Stimulated activated CD4-positive, alpha-beta T cell treated with anti-CD3 and anti-CD28 coated beads, Interleukin-4, amount 100 ng/mL, for 1 hour (primary cell): ENCODE measurements at places on chromosomes 2 and 18.

- no peak for DNase-seq
Measured at GRCh38 chr2:126882181-126882580, 16.5 kb upstream of the TEX51 start.

DNA sequence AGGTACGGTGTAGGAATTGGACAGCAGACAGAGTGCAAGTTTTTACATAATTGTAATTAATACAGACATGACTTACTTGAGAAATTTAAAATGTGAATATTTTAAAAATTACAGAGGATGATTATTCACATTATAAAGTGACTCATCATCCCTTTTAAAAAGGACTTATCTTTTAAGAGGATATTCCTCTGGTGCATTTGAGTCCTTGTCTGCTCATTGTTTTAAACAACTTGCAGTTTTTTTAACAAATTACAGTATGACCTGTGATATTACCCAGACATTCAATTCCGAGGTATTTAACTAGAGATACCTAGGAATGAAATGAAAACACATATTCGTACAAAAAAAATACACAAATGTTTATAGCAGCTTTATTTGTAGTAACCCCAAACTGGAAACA lies 38.0 kb downstream of the SPTBN1 start:
- no peak for DNase-seq

DNA sequence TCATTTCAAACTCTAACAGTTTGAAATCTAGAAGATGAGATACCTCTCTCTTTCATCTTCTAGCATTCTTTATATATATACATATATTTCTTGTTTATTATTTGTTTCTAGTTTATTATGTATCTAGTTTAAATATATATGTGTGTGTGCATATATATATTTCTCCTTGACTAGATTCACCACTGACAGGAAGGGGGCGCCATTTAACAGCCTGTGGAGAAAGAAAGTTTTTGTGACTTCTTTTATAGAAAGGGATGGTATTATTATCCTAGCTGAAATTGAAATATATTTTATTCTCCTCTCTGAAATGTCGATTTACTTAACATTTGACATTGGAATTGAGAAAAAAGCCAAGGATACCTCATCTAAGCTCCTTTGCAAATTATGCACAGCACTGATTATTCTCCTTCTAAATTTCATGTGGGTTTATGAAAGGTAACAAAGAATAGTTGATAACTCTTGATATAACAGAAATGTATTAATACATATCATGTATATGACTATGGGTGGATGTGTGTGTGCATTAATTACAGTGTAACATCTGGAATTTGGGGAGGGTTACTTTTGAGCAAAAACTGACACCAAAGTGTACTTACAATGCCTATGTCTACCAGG lies 160.7 kb upstream of the NT5C1B start:
- DNase-seq: peak; percentile 5

GRCh38 chr2:162115076-162115475 lies 37.0 kb downstream of the GCG start:
- no peak for DNase-seq

DNA sequence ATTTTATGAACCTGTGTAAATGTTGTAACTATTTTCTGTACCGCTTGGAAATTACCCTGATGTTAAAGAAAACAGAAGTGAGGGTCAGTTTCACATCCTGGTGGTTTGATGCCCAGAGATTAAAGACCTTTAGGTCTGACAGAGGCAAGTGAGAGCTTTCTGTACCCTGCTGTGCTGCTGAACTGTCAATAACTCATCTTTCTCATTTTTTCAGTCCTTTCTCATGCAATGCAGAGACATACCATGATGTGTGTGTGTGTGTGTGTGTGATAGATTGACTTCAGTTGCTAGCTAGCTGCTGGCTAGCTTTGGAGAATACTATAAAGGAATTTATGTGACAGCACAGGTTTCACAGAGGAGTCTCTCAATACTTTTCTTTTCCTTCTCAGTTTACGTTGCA lies 2025.6 kb upstream of the LRRTM1 start:
- no peak for DNase-seq

DNA sequence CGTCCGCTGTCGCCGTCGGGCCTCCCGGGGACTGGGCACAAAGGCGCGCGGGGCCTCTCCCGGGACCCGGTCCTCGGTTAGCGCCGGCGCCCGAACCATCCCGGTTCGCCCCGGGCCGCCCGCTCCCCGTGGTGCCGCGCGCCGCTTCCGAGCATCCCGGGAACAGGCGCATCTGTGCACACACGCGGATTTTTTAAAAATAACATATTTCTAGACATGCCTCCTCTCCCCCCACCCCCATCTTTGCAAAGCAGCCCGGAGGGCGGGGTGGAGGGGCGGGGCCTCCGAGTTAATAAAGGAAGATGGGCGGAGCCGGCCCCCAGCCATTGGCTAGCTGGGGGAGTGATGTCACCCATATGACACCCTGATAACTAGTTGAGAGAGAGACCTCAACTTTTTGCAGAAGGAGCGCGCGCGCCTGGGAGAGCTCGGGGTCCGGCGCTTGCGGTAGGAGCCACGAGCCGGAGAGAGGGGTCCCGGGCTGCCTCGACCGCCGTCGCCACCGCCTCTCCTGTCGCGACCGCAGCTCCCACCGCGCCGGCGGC lies at the start of gene SOX11:
Gene SOX11, plus strand, starts transcription at position 400 of the 545 bp plus-strand sequence. CDS start 338 bp downstream, outside the sequence.
- no peak for DNase-seq

DNA sequence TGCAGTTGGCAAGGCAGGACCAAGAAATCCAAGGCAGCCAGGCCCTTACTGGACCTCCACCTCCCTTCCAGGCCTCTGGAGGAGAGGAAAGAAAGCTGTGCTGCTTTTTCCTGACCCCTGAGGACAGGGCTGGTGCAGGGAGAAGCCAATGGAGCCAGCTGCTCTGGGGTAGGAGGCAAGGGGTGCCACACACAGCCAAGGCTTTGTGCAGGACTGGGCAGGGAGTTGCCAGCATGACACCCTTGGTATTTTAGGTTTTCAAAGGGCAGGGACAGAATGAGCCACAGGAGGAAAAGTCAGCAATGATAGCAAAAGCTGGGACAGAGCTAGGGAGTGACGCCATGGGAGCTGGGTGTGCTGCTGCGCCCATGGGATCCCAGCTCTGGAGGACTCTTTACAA lies 22.9 kb downstream of the CCT7 start:
- no peak for DNase-seq

DNA sequence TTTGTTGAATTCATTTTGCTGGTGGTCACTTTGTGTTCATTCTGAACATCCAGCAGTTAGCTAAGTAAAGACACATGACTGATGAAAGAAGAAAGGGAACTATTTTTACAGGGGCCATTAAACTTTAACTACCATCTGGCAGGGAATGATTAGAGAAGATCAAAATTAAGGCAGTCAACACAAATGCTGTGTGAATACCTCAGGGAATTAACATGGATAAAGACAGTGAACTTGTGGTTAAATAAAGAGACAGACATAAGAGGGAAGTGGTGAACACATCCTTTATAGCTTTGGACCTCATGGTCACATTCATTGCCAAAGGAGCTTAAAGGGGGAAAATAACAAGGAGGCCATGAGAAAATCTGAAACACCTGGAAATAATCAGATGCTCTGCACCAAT lies 52.6 kb upstream of the ATP5MC3 start:
- DNase-seq: no peak

DNA sequence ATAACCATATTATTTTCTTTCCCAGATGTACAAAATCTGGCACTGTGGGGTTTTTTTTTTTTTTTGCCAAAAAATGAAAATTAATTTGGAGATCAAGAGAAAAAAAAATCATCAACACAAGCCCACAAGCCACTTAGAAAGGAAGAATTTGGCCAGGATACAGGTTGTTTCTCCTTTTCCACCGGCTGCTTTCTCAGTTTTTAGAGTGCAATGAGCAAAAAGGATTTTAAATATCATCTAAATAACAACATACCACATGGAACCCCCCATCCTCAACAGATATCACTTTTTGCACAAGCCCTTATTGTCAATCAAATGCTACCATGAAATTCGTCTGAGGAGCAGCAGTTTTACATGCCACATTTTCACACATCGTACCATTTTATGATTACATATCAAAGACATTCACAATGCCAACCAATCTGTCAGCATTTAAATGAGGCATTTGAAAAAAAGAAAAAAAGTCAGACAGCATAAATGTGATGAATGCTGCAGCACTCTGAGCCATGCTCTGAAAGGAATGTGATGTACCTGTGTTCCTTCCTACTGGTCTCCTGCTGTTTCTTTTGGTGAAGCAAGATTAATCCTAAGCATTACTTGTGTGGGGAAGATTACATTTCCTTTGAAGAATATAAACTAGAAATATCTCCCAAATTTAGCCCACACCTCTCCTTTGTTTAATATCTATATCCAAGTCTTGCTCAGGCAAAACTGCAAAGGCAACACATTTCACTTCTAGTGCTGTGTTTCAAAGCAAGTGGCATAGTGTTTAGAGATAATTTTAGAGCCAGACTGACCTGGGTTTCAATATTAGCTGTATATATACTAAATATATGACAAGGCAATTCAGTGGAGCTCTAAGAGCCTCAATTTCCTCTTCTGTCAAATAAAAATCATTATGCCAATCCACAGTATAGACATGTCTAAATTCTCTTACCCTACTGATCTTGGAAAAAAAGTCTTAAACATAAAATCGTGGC lies 391.3 kb downstream of the CMPK2 start:
- DNase-seq: no peak

DNA sequence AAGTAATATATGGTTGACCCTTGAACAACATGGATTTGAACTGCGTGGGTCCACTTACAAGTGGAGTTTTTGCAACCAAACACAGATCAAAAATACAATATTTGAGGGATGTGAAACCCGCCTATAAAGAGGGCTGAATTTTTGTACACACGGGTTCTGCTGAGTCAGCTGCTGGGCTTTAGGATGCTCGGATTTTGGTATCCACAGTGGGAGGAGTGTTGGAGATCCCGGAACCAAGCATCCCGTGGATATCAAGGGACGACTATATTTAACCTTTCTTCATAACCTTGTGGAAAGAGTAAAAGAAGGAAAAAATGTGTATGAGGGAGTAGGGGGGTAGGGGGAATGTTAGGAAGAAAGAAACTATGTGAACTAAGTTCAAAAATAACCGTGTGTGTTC lies 10.0 kb upstream of the INPP1 start:
- DNase-seq: no peak

DNA sequence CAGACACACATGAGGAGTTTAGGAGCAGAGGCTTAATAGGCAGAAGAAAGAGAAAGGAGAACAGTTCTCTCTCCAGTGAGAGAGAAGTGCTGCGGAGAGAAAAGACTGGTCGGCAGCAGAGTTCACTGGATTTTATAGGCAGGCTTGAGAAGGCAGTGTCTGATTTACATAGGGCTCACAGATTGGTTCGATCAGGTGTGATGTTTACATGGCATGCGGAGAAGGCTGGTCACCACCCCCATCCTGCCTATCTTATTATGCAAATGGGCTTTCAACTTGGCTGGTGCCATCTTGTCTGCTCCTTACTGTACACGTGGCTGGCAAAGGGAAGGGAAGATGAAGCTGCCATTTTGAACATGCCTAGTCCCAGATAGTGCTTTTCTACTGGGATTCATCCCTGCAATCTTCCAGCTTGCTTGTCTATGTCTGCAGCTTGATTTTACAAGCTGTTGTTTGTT lies 113.4 kb downstream of the AP1S3 start:
- no peak for DNase-seq

DNA sequence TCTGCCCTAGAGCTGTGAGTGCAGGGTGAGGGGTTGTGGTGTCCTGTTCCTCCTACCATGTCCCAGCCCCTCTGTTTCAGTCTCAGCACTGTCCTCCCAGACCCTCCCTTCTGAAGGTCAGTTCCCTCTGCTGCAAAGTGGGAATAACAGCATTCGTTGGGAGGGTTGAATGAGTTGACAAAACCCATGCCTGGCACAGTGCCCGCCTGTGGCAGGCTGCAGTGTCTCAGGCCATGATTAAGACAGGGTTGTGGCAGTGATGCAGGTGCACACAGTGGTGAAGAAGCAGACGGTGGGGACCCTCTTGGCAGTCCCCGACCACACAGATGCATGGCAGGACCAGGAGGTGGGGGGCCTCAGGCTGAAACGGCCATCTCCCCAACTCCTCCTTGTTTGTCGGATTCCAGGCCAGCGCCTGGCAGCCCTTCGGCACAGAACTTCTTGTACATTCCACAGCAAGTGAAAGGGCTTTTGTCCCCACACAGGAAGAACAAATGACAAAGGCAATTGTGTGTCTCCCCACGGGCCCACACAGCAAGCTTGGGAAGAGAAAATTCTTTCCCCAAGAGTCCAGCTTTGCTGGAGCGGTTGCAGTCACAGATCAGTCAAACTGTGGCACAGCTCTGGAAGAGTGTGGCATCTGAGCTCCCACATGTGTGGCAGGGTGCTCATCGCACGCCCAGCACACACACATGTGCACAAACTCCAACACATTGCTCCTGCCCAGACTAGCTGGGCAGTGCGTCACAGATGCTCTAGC lies 92.0 kb upstream of the MSH2 start:
- DNase-seq: no peak

GRCh38 chr2:217277646-217278398 lies 418.0 kb upstream of the TNP1 start:
- no peak for DNase-seq

- DNase-seq: no peak
Measured at GRCh38 chr2:114880046-114880445, 437.6 kb downstream of the DPP10 start.

- DNase-seq: no peak
Measured at GRCh38 chr2:61425605-61426155, 45.2 kb downstream of the USP34 start.
